ENCODE measurements at places on chromosomes 16 and 17.

DNA sequence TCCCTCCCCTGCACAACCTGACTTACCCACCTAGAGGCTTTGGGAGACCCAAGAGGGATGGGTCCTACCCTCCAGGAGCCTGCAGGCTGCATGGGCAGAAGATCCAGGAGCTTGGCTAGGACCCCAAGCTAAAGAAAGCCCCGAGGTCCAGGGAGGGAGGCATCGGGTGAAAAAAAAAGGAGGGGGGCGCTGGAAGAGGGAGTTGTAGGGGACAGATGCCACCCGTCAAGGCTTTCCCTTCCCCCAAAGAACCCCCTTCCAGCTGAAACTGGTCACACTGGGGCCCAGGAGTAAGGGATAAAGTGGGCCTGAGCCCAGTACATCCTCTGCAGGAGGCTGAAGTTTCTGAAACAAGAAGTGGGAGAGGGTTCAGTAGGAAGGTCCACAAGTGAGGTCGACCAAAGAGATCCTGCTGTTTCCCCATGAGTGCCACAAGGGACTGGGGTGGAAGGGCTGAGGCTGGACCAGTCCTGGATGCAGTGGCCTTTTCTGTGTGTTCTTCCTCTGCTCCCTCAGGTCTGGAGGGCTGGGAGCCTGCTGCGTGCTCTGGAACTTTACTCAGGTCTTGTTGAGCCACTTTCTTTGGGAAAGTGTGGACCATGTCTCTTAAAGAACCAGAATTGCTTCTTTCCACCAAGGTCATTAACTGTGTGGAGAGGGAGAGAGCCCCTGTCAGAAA, 14.2 kb upstream of the CBFB start:
- H3K4me3 ChIP-seq = peak overlapping the region; percentile 62
- no peaks in the 10 kb centered on the region for H3K27me3 ChIP-seq
- no peak overlapping the region for H3K27ac ChIP-seq
- DNase-seq = peak; percentile 40
- H3K36me3 ChIP-seq = no peaks in the 10 kb centered on the region
- H3K4me1 ChIP-seq = peaks cover 19% of the 10 kb centered on the region

GRCh38 chr16:4659363-4660353, 33.7 kb upstream of the NUDT16L1 start:
- no peak overlapping the region for H3K27ac ChIP-seq
- no peak for DNase-seq
- peaks cover 18% of the 10 kb centered on the region for H3K4me1 ChIP-seq
- H3K4me3 ChIP-seq = no peak overlapping the region

DNA sequence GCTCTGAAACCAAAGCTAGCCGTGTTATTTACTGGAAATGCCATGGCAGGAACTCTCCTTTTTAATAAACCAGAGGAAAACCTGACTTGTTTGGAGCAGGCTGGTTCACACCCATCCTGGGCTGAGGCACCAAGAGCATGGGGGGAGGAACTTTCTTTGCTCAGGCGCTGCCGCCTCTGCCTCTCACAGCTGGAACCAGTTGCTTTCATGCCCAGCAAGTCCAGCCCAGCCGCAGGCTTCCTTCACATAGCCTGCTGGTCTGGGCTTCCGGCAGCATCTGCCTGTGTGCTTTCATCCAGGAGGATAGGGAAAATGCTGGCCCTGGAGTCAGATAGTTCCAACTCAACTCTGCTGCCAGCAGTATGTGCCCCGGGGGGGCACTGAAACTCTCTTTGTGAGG, 88.1 kb upstream of the ASIC2 start:
- H3K4me3 ChIP-seq = no peak overlapping the region
- peaks cover 6% of the 10 kb centered on the region for H3K27me3 ChIP-seq
- no peak for DNase-seq
- H3K36me3 ChIP-seq = no peaks in the 10 kb centered on the region
- no peak overlapping the region for H3K27ac ChIP-seq
- H3K4me1 ChIP-seq = peaks cover 10% of the 10 kb centered on the region

- H3K4me3 ChIP-seq = no peak overlapping the region
- no peak overlapping the region for H3K27ac ChIP-seq
- H3K4me1 ChIP-seq = peaks cover 14% of the 10 kb centered on the region
- DNase-seq = no peak
These were observed 83.7 kb upstream of the LGALS9 start for GRCh38 chr17:27547301-27547683.

DNA sequence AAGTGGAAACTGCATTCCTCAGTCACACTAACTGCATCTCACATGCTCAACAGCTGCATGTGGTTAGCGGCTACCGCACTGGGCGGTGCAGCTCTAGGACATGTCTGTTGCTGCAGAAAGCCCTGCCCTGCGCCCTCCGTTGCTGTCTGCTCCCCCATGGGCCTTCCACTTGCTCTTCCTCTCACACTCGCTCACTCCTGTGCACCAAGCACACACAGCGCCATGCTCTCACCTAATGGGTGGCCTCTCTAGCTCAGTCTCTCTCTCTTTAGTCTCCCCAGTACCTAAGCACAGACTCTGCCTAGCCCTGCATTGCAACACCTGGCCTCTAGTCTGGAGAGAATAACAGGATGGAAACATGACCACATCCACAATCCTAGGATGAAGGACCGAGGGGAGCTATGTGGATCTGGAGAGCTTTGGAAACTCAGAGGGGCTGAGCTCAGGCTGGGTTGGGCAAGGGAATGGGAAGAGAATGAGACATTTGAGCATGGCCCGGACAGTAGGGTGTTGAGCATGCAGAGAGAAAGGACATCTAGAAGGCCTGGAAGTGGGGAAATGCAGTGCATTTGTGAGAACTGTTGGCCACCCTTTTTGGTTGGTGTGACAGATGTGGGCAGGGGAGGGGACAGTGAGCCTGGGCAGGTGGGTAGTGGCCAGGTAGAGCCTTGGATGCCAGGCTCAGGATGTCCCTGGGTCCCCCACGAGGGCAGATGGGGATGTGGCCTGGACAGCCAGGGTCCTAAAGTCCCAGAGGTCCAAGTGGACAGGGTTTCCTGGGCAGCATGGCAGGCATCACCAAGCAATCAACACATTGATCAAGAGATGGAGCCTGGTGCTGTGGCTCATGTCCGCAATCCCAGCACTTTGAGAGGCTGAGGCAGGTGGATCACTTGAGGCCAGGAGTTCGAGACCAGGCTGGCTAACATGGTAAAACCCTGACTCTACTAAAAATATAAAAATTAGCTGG, 16.1 kb downstream of the SGCA start:
- peaks cover 66% of the 10 kb centered on the region for H3K4me1 ChIP-seq
- no peak for DNase-seq

- no peaks in the 10 kb centered on the region for H3K36me3 ChIP-seq
- H3K27ac ChIP-seq = no peak overlapping the region
- DNase-seq = peak; percentile 72
- H3K27me3 ChIP-seq = no peaks in the 10 kb centered on the region
These were observed 92.2 kb downstream of the TNFRSF13B start for GRCh38 chr17:16879686-16880085.

DNA sequence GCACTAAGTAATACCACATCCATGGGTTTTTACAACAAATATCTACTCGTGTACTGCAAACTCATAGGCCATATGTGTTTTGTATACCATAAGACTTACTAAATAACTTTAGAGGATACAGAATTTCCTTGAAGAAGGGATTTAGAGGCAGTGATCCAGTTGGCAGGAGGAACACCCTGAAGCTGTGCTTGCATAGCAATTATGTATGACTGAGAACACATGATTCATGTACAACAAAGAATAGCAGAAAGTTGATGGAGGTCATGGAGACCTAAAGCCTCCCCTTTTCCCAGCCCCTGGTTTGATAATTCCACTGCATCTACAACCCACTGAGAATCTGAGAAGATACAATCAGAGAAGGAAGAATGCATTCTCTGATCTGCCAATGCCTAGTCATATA, 83.8 kb upstream of the PMFBP1 start:
- no peaks in the 10 kb centered on the region for H3K4me1 ChIP-seq
- no peak for DNase-seq
- peak overlapping the region; percentile 51 for H3K27ac ChIP-seq
- H3K27me3 ChIP-seq = no peaks in the 10 kb centered on the region
- H3K36me3 ChIP-seq = no peaks in the 10 kb centered on the region

DNA sequence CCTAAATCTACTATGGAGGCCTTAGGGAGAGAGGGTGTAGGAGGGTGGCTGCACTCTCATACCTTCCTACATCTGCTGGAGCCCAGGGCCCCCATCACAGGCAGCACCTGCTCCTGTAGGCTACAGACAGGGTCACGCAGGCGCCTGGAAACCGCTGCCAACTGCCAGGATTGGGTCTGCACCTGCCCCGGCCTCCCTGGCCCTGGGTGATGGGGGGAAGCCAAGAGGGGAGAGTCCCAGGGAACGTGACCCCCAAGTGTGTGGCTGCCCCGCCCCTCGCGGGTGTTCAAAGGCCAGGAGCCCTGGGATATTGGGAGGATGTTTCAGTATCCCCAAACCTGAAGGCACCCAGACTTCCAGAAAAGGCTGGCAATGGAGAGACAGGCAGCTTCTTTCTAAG, 5.6 kb upstream of the TEX19 start:
- H3K36me3 ChIP-seq = no peaks in the 10 kb centered on the region
- no peak overlapping the region for H3K4me3 ChIP-seq
- H3K4me1 ChIP-seq = peaks cover 21% of the 10 kb centered on the region
- peaks cover 28% of the 10 kb centered on the region for H3K27me3 ChIP-seq

- peak; percentile 38 for DNase-seq
- no peak overlapping the region for H3K27ac ChIP-seq
- no peaks in the 10 kb centered on the region for H3K4me1 ChIP-seq
- peaks cover 28% of the 10 kb centered on the region for H3K27me3 ChIP-seq
- H3K4me3 ChIP-seq = no peak overlapping the region
These were observed 61.5 kb downstream of the RBFOX3 start for GRCh38 chr17:79549141-79549915.

DNA sequence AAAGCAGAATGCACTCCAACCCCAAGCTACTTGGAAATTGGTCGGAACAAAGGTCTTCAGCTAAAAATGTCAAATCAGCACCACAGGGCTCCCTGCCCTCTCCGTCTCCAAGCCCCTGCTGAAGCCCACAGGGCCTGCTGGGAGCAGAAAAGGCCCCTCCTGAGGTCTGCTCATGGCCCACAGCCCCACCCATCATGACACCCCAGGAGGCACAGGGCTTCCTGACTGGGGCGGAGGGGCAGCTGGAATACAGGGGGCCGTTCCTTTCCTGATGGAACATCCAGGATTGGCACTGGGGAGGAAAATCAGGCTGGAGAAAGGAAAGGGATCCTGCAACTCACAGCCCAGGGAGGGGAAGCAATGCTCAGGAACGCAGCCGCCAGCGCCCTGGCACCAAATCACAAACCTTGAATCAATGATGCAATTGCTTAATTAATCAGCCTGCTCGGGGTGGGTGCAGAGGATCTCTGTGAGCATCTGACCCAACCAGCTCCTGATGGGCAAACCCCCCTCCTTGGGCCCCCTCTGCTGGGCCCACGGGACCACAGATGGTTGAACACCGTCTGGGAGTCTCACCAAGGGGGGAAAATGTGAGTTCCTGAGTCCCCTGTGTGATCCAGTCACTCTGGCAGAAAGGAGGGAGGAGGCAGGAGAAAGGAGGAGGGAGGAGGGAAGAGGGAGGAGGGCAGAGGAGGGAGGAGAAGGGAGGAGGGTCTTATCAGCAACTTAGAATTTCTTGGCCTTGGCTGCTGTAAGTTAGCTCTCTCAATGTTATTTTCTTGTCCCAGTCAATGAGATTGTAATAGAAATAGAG, 155.5 kb downstream of the ZNF423 start:
- H3K27me3 ChIP-seq = no peaks in the 10 kb centered on the region
- H3K36me3 ChIP-seq = no peaks in the 10 kb centered on the region
- H3K4me3 ChIP-seq = no peak overlapping the region
- H3K4me1 ChIP-seq = peaks cover 54% of the 10 kb centered on the region
